ENCODE measurements at places on chromosomes 3 and 15.

- no peak for DNase-seq
These were observed 558.8 kb upstream of the ADAMTS9 start for GRCh38 chr3:65246561-65246960.

- no peak for DNase-seq
These were observed 38.4 kb upstream of the TERB2 start for GRCh38 chr15:44918136-44918535.

GRCh38 chr3:191087391-191087790, 111.7 kb upstream of the OSTN start:
- no peak for DNase-seq

DNA sequence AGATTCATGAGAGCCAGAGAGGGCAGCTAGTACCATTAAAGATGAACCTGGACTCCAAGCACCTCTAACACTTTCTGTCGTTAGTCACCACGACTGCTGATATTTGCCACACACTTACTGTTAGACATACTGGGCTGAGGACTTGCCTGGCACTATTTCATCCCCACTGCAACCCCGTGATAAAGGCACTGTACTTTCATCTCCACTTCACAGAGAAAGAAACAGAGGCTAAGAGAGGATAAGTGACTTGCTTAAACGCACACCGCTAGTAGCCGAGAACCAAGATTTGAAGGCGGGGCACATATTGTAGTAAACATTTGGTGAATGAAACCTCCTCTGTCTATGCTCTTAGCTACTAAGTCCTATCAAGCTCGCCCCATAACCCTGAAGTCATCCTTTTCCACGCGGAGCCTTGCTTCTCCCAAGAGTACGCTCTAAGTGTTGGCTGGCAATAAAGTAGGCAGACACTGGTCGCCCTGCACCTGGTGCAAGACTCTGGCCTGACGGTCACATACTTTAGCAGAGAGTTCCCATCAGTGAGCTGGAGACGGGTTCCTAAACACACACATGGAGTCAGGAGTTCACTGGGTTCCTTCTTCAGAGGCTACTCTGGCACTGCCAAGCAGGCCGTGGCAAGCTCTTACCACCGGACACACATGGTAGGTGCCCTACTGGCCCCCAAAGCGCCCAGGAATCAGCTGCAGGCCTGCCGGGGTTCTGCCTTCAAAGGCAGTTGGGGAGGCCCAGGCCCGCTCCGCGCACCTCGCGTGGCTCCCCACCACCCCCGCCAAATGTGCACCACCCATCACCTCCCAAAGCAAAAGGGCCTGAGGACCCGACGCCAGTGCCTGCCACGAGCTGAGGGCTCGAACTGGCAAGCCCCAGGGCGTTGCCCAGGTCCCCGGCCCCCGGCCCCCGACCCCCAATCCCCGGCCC, 951 bp downstream of the POMGNT2 start:
- DNase-seq: no peak

DNA sequence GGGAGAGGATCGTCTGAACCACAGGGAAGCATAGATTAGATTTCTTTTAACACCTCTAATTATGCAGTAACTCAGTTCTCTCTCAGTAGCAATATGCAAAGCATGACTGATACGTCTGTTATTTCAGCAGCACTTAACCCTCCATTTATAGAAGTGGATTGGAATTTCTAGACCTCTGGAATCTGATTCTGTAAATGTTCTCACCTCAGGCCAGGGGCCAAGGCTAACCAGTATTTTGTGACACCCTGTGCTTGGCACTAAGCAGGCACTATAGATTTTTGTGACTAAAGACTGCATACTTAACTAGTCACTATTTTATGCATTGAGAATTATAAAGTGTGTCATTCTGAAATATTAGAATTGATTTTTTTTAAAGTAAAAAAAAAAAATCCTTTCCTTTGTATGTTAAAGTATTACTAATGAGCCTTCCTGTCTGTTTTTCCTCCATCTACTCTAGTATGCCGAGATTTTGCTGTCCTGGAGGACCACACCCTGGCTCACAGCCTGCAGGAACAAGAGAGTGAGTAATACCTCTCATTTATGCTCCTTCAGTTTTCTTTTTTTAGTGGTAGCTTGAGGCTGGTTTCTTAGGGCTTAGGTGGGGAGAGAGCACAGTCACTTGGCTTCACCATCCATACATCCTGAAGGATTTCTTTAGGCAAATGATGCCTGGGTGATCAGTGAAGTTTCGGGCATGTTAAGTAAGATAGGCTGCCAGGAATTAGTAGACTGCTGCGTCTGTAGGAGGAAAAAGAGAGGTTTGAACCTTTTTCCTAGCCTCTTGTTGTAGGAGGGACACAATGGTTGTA, 26.5 kb upstream of the UTS2B start:
- peak; percentile 35 for DNase-seq

DNA sequence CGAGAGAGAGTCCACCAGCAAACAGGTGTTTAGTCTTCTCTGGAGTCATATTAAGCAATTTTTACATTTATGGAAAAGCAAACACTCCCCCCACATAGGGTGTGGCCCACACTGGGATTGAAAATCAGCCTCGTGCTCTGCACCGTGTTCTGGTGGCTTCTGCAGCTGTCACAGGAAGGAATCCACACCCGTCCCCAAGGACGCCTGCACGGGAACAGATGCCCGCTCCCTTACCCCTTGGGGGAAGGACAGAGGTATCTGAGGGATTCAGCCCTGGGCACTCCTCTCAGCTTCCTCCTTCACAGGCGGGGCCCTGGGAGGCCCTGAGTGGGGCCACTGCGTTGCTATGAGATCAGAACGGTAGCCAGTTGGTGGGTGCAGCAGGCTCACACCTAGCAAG, 27.8 kb downstream of the LIPC start:
- DNase-seq: no peak

DNA sequence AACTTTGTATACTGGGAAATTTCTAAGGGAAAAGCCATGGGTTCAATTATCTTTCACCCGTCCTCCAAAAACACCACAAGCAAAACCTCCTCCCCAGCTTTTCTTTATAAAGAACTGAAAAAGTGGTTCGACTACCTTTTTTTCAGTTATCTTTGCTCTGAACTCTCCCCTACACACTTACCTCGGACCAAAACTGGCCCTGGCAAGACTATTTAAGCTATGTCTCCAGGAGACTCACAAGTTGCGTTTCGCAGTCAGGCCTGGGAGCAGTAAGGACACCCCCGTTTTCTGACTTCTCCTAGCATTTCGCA, 645 bp downstream of the COPS2 start:
- DNase-seq: no peak

GRCh38 chr3:58404396-58404795, 29.2 kb downstream of the PDHB start:
- DNase-seq: no peak

DNA sequence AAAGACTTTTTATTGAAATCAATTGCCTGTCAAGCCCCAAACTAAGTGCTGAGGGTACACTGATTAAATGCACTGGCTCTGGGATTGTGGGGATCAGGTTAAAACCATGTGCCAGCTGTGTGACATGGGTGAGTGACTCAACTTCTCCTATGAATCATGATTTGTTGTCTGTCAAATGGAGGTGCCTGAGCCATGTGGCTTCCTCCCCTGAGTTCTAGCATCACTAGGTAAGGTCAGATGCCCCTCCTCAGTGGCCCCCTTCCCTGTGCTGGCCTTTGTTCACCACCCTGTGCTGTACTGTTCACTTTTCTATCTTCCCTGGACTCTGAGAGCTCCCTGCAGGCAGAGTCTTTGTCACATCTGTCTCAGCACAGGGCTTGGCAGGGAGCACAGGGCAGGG, 43.6 kb upstream of the ATP2B2 start:
- DNase-seq: no peak

DNA sequence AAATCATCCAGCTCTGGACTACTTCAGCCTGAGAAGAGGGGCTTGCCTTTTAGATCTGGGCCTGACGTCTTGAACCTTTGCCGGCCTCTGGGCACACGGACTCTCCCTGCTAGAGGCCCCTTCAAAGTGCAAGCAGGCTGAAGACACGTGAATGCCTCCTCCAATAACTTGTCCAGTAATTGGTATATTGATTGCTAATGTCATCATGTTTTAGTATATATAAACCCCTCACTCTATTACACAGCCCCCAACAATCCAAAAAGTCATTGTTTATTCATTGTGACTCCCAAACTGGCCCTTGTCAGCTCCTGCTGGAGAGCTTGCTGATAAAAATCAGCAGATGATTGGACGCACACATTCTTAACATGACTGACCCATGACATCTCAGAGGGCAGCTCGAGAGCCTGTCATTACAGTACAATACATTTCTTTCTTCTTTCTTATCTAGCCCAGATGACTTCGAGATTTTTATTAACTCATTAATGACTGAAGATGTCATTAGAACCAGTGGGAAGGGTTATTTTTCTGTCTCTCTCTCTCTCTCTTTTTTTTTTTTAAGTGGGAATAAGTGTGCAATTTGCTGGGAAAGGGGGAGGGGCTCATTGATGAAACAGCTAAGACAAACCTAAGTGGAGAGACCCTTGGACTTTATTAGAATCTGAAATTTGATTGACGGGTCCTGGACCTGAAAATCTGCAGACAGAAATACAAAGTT, 65.5 kb upstream of the NR2F2 start:
- DNase-seq: no peak

- no peak for DNase-seq
These were observed 63.8 kb downstream of the IGSF11 start for GRCh38 chr3:118970819-118971218.

- DNase-seq: no peak
These were observed 76.3 kb downstream of the MYLK start for GRCh38 chr3:123807820-123808219.

GRCh38 chr3:23835802-23836201, 30.0 kb downstream of the UBE2E1 start:
- DNase-seq: no peak

- no peak for DNase-seq
These were observed 5.3 kb downstream of the MAP2K5 start for GRCh38 chr15:67547836-67548235.

DNA sequence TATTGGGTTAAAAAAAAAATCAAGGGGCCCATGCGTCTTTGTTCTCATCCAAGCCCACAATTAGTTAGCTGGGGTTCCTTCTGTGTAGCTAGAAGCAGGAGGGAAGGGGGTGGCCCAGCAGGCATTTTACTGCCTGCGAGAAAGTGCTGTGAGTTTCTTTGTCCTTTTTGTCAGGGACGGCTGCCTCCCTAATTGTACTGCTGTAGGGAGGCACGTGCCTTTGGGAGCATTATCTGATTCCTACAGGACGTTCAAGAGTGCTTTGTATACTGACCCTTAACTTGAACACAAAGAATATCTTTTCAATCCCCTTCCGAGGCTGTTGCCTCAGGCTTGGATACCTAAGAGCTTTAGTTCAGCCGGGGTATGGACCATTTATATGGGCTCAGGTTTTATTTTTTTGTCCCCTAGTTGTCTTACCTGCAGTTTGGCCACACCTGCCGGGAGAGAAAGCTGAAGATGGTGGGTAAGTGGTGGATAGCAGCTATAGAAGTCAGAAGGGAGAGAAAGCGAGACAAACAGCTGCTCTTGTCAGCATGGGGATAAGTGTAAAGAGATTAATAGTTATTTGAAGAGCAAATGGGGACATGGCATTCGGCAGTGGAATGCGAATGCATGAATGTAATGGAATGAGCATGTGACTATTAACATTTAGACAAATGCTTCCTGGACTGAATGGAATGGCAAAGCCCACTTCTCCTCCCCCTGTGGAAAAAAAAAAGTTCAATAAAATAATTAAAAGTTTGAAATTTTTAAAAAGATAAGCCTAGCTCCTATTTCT, 175.2 kb downstream of the TP63 start:
- DNase-seq: no peak

GRCh38 chr3:13189639-13190377, 116.6 kb upstream of the IQSEC1 start:
- DNase-seq: peak; percentile 31

DNA sequence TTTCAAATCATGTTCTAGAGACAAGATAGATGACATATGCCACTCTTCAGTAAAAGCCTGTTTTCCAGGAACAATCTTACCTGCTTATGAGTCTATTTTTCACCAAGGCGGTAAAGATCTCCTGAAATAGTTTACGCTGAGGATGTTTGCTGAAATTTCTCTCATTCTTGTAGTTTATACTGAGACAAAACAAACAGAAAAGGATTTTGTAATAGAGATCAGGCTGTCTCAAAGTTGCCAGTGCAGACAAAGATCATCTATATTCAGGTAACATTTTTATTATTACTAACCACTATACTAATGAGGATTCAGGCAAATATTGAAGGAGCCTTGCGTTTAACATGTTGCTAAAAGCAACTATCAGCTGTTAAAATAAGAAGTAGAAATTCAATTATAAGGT, 25.0 kb downstream of the NEK10 start:
- no peak for DNase-seq

- DNase-seq: no peak
These were observed 68.6 kb downstream of the SLC6A6 start for GRCh38 chr3:14471016-14471415.

GRCh38 chr3:9683426-9683825, 20.2 kb upstream of the CPNE9 start:
- no peak for DNase-seq

GRCh38 chr3:124560666-124561215, 169.5 kb upstream of the UMPS start:
- no peak for DNase-seq

- no peak for DNase-seq
These were observed at the start of gene FAM3D for GRCh38 chr3:58666683-58667082. Gene FAM3D (minus strand): TSS chr3:58666774. CDS start chr3:58655563, 11,211 bp downstream.

DNA sequence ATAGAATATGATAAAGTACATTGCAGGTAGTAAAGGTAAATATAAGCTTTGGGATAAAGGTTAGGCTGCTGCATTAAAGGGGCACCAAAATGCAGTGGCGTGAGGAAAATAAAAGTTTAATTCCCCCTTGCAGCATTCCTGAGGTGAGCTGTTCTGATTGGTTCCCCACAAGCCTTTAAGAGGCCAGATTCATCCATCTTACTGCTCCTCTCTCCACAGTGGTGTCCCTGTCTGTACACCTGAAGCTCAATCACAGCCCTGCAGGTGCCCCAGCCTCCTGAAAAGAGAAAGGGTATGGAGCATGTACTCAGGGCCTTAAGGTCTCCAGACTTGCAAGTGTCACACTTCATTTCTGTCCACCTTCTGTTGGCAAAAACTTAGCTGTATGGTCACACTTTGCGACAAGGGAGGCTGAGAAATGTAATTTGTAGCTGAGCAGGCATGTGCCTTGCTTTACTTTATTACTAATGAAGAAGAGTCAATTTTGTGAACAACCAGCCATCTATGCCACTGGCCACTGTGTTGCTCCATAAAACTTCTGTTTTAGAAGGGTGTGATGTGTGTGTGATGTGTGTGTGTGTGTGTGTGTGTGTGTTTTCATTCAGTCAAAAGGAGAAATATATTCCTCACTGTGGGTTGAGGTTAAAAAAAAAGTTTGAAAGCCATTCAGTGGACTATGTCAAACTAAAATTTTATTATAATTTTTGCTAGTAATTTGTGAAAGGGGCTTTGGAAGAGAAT, 12.8 kb downstream of the LACTB start:
- DNase-seq: no peak

DNA sequence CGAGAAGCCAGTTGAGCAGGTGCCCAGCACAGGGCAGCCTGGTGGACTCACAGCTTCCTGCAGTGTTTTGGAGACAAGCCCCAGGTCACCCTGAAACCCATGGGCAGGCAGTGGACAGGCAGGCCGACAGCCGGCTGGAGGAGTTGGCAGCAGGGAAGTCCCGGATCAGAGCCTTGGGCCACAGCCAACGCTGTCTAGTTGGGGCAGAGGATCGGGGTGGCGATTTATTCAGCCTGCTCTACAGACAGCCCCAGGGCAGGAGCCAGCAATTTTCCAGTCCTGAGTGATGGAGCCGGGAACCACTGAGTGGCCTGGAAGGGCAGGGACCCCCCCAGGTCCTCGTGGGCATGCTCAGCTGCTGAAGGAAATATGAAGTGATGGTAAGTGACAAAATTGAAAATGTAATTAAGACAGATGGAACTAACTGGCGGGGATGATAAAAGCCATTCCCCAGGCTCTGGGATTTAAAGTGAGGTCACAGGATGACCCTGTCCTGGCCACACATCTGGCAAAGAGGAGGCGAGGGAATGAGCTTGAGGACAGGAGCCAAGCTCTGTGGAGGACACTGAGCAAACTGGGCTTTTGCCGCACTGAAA, 34.4 kb upstream of the TBC1D21 start:
- no peak for DNase-seq

Data from GM04504 (cell line).